ENCODE measurements at places on chromosomes 2 and 18.

DNA sequence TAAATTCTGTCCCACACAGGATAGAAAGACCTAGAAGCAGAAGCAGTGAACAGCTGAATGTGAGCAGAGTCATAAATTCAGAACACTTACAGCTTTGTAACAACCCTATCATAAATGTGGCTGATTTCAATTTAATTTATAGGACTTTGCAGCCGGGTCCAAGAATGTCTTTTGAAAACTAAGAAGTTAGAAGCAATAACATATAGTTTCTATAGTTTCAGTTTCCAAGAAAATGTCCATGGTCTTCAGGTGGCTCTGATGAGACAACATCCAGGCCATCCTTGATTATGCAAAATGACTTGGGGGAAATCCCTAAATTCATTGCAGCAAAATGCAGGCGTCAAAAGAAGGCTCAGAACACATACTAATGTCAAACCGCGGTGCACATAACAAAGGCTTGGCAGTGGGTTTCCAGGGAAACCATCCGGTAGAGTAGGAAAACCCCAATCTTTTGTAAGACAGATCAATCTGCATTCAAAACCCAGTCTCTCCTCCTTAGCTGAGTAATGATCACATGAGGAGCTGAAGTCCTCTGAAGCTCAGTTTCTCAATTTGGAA is 442.2 kb upstream of the ID2 start:
- DNase-seq = no peak

GRCh38 chr2:112725545-112726457 is 5.0 kb downstream of the NT5DC4 start:
- no peak for DNase-seq

DNA sequence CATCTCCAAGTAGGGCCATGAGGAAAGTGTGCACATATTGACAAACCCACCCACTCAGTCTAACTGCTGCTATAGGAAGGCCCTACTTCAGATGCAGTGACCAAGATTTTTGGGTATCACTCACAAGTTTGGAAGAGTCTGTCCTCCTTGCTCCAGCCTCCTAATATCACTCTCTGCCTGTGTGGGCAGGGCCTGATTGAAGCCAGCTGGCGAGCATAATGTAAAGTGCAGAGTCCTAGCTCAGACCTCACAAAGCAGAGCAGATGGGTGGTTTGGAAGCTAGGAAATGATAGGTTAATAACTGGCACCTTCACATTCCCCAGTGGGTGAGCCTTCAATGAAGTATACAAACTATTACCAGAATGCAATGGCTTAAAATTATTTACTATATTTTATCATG is 11.2 kb upstream of the SULT1C3 start:
- DNase-seq = no peak

DNA sequence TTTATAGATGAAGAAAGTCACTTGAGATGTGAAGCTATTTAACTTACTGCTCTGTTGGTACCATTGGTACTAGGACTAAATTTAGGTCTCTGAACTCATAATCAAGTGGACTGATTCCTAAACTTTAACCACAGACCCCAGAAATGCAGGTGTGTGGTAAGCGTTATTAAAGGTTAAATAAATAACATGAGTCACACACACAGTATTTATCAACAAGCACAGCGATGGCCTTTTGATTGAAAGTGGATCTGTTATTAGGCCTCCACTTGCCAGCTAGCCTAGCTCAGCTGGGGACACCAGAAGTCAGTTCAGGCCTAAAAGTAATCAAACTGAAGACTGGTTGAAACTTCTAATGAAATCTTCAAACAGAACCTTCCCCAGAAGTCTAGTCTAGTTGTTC is 161.3 kb upstream of the DPP10 start:
- no peak for DNase-seq

GRCh38 chr18:45487581-45487980 is 127.7 kb upstream of the SLC14A2 start:
- DNase-seq = no peak

DNA sequence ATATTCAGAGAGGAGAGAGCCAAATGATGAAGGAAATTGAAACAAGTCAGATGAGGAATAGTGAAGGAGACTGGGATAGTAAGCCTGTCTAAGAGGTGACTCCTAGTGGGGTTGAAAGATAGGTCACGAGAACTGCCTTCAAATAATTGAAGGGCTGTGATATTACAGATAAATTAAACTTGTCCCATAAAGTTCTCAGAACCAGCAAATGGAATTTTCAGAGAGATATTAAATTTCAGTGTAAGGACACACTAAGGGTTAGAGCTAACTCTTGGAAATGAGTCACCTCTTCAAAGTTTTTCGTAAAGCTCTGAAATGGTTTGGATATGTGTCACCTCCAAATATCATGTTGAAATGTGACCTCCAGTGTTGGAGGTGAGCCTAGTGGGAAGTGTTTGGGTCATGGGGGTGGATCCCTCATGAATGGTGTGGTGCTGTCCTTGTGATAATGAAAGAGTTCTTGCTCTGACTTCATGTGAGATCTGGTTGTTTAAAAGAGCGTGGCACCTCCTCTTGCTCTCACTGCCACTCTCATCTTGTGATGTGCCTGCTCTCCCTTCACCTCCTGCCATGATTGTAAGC is 87.3 kb downstream of the BABAM2 start:
- DNase-seq = peak; percentile 97

GRCh38 chr2:69789175-69789721 is 40.2 kb upstream of the GMCL1 start:
- DNase-seq = peak; percentile 65

- DNase-seq = peak; percentile 81
These were observed 4.4 kb upstream of the ATP8B1 start for GRCh38 chr18:57807336-57808117.

DNA sequence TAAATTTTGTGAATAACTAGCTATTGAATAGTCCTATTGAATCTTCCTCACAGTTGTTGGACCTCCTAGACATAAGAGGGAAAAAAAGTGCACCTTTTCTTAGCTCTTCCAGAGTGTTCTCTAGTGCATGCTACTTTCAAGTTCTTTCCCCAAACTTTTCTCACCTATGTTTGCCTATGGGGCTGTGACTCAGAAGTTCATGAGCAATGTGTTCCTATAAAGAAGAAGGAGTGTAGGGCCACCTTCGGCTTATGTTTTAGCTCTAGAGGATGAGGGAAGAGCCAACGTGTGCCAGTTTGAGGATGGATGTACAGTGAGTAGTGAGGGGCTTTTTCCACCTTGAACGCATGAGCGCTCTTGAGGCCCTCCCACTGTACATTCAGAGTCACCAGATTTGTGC is 27.0 kb upstream of the HNMT start:
- no peak for DNase-seq

DNA sequence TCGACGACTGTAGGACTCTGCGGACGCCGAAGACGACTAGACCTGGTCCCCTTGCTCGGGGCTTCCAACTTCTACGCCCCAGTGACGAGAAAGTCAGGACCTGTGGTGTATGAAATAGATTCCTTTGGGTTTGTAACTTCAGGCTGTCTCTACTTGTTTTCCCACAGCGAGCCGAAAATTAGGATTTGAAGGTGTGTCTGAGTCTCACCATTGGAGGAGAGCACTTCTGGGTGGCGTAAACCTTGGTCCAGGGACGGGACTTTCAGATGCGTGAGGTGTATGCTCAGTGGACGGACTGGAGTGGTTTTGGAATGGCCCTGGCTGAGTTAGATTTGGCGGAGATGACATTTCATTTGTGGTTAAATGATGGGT is 1.3 kb downstream of the BIRC6 start:
- peak; percentile 19 for DNase-seq

GRCh38 chr2:129006901-129007300 is 688.2 kb upstream of the HS6ST1 start:
- DNase-seq = no peak

DNA sequence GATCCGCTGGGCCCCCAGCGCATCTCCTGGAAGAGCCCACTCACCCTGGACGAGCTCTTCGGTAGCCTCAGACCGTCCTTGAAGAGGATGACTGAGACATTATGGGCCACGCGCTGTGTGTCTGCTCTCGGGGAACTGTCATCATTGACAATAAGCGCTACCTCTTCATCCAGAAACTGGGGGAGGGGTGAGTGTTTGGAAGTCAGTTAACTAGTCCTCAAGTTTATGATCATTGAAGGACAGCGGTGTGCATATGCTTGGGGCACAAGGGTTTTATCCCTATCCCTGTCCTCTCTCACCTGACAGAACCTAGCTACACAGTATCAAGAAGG is 586 bp downstream of the STK16 start:
- no peak for DNase-seq
